ENCODE measurements at places on chromosomes 5 and 9. TPM values are rescaled to one million over a fixed set of nuclear protein-coding genes. Genes with fewer than 3 reads are reported as not detected.

- no peaks in the 10 kb centered on the region for H3K27me3 ChIP-seq
- no peak overlapping the region for H3K4me3 ChIP-seq
- H3K4me1 ChIP-seq = no peaks in the 10 kb centered on the region
- no peak overlapping the region for H3K27ac ChIP-seq
Measured at GRCh38 chr5:115699967-115700366, 74.1 kb upstream of the TMED7 start.

- H3K36me3 ChIP-seq = no peaks in the 10 kb centered on the region
- DNase-seq = no peak
- H3K4me1 ChIP-seq = peaks cover 3% of the 10 kb centered on the region
- H3K27ac ChIP-seq = no peak overlapping the region
- H3K27me3 ChIP-seq = no peaks in the 10 kb centered on the region
Measured at GRCh38 chr5:151362970-151363369, 15.6 kb upstream of the SLC36A2 start.

DNA sequence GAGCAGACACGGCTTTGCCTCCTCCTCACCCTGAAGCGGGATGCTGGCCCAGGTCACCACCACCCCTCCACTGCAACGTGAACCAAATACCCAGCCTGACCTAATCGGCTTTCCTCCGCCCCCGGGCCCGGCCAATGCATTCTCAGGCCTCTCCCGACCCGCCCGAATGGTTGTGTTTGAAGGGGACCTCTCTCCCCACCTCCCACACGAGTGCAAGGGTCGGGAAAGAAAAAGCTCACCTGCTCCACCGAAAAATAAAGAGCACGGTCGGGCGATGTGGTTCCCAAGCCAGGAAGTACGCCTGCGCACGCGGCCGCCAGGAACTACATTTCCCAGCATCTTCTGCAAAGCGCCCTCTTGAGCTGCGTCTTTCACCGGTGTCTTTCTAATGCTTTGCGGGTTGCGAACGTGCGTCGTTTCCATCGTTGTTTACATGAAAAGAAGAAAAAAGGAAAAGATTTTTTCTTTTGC is at the start of gene ZNF883:
TSS of gene ZNF883 (minus strand) at position 282 of the 471 bp plus-strand sequence.
- peaks cover 6% of the 10 kb centered on the region for H3K36me3 ChIP-seq
- peak within 1 kb of the TSS; percentile 73 for H3K4me3 ChIP-seq
- no peak within 1 kb of the TSS for H3K27ac ChIP-seq
- DNase-seq = peak; percentile 80
- H3K27me3 ChIP-seq = no peaks in the 10 kb centered on the region

GRCh38 chr5:78592735-78593386 is 55.7 kb downstream of the LHFPL2 start:
- H3K4me1 ChIP-seq = peaks cover 3% of the 10 kb centered on the region
- H3K27me3 ChIP-seq = no peaks in the 10 kb centered on the region
- no peak overlapping the region for H3K4me3 ChIP-seq
- no peak for DNase-seq
- no peak overlapping the region for H3K27ac ChIP-seq

DNA sequence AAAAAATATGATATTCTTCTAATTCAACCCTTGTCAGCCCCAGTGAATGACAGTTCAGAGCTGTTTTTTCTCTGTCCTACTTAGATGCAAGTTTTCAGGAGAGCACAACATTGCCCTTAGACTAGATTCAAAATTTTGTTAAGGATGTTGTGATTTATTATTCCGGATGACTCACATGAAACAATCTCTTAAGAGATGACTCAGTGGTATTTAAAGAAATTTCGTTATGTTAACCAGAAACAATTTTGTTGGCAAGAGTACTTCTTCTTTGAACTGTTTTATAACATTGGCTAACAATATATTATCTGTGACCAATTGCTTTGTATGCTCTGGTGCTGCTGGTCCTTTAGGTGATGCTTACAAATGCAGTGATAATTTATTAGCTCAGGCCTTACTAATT is 132.0 kb downstream of the IZUMO3 start:
- DNase-seq = no peak
- no peaks in the 10 kb centered on the region for H3K36me3 ChIP-seq
- H3K27me3 ChIP-seq = no peaks in the 10 kb centered on the region
- no peak overlapping the region for H3K4me3 ChIP-seq
- no peaks in the 10 kb centered on the region for H3K4me1 ChIP-seq
- no peak overlapping the region for H3K27ac ChIP-seq

CA9 gene
- total RNA-seq = 1.3 TPM

DNA sequence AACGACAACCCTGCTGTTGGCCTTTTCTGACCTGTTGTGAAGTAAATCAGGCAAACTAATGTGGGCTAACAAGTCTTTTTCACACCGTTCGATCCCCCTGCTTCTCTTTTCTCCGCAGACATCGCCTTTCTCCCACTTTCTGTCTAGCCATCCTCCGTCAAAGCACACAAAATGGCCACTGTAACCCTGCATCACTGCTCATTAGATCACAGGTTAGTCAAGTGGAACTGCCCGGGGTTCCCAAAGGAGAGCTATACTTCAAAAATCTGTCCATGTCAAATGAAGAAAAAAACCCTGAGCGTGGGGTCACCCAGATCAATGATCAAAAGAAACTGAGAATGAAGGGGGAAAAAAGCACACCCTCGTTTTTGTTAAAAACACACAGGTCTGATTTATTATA is 212.1 kb downstream of the ARL15 start:
- no peaks in the 10 kb centered on the region for H3K36me3 ChIP-seq
- no peaks in the 10 kb centered on the region for H3K4me1 ChIP-seq
- H3K27me3 ChIP-seq = no peaks in the 10 kb centered on the region
- DNase-seq = no peak

UBAP1 gene
- 32.4 TPM for total RNA-seq

PCDHGB3 gene
- 1.3 TPM for total RNA-seq

ZFP37 gene
- 4.4 TPM for total RNA-seq

WHRN gene
- 7.4 TPM for total RNA-seq

DNA sequence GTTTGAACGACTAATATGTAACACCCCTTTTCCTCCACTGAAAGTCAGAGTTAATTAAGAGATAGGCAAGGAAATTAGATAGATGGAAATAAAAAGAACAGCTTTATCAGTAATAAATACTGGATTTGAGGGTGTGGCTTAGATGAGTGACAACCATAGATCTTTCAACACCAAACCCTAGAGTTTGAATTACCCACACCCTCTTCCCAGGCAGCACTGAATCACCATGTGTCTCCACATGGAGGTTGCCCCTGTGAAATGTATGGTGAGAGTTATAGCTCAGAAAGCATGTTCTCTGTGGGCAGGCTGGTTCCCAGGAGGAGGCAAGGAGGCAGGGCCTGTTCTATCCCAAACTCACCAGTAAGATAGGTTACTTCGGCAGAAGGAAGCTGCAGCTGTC is 69.7 kb downstream of the TMEM174 start:
- no peak overlapping the region for H3K27ac ChIP-seq
- no peak for DNase-seq
- H3K27me3 ChIP-seq = no peaks in the 10 kb centered on the region
- H3K4me1 ChIP-seq = no peaks in the 10 kb centered on the region

- H3K27me3 ChIP-seq = no peaks in the 10 kb centered on the region
- DNase-seq = no peak
Measured at GRCh38 chr9:124853605-124854143, 414 bp downstream of the WDR38 start.

- no peaks in the 10 kb centered on the region for H3K27me3 ChIP-seq
- H3K4me1 ChIP-seq = no peaks in the 10 kb centered on the region
- H3K27ac ChIP-seq = no peak overlapping the region
- DNase-seq = no peak
- H3K4me3 ChIP-seq = no peak overlapping the region
Measured at GRCh38 chr5:141343953-141344463, 379 bp downstream of the PCDHGA3 start.

TAF11L5 gene
- total RNA-seq = not detected

DNA sequence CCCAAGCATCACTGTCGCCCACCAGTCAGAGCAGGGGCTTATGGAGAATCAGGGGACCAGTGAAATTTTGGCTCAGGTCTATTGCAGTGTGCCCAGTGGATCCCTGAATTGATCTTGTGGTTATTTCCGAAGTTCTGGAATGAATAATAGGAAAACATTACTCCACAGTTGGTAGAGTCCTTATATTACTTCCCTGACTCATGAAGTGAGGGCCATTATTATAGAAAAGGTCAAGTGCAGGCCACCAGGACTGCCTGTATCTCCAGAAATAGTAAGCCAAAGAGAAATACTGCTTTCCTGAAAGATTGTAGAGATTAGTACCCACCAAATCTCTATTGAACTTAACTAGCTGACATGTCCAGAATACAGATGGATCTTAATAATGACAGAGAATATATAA is 335.0 kb downstream of the NPR3 start:
- DNase-seq = no peak
- no peaks in the 10 kb centered on the region for H3K27me3 ChIP-seq
- no peaks in the 10 kb centered on the region for H3K4me1 ChIP-seq
- no peak overlapping the region for H3K27ac ChIP-seq

DNA sequence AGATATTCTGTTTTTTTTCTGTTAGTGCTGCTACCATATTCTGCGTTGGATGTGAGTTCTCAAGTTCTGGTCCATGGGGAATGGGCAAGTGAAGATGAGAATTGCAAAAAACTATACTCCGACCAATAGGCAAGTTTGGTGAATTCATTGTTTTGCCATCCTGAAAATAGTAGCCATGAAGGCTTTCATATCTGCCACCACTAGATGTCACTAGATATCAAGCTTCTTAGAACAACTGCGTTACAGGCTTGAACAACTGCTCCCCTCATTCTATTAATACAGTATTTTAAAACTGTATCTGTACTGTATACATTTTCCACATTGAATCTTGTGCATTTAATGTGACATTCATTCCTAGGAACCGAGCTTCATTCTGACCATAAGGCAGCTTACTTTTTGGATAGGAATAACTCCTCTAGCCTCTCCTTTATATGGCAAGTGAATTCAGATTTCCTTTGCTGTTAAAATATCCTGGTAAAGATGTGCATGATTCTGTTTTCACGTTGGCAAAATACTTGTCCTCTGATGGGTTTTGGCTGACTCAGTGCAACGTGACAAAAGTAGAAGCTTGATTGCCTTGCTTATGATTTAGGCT is 163.6 kb downstream of the SREK1 start:
- H3K4me1 ChIP-seq = no peaks in the 10 kb centered on the region
- no peak for DNase-seq
- no peaks in the 10 kb centered on the region for H3K36me3 ChIP-seq
- H3K27ac ChIP-seq = no peak overlapping the region
- H3K4me3 ChIP-seq = no peak overlapping the region

IL13 gene
- not detected for total RNA-seq

IFNK gene
- not detected for total RNA-seq

DNA sequence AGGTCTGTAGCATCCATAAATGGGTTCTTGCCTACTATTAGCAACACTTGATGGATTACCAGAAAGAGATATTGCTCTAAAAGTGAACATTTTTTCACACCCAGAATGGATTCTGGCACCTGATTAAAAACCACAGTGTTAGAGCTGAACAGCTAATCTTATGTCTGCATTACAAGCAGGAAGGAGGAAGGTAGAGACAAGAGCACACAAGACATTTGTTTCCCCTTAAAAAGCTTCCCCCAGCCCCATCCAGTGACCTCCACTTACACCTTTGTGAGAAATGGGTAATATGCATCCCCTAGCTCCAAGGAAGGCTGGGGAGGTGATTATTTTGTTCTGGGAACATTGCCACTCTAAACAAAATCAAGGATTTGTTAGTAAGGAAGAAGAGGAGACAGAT is 12.0 kb upstream of the TRIM36 start:
- H3K27ac ChIP-seq = no peak overlapping the region
- peaks cover 54% of the 10 kb centered on the region for H3K27me3 ChIP-seq
- no peak overlapping the region for H3K4me3 ChIP-seq
- H3K4me1 ChIP-seq = no peaks in the 10 kb centered on the region
- H3K36me3 ChIP-seq = no peaks in the 10 kb centered on the region

- DNase-seq = no peak
- no peak overlapping the region for H3K27ac ChIP-seq
- peaks cover 6% of the 10 kb centered on the region for H3K36me3 ChIP-seq
- no peak overlapping the region for H3K4me3 ChIP-seq
- H3K4me1 ChIP-seq = no peaks in the 10 kb centered on the region
- H3K27me3 ChIP-seq = no peaks in the 10 kb centered on the region
Measured at GRCh38 chr5:167982-168660, 23.2 kb upstream of the LRRC14B start.

DNA sequence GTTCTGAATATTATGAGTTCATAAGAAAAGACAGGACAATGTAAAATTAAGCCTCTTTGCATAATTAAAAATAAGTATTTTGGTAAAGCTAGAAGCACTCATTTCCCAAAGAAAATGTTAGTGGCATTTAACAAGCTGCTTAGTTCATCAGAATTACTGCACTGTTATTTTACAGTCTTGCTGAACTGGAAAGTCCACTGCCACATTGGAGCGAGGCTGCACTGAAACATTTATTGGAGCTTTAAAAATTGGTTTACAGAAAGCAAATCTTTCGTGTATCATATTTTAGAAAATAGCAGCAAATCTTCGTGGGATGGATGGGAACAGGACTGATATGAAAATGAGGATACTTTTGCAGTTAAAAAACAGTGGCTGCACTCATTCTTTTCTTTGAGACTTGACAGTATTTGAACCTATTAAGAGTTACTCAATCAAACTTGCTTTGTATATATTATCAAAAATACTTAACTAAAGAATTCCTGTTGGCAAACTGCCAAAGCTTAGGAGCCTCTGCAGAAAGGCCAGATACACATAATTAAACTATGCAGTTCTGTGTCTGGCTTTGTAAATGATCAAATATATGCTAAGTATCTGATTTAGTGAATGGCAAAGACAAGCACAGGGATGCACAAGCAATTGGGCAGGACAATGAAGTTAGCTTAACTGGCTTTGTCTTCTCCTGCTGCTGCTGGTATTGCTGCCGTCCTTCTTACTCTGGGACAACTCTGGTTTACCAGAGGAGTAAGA is 16.5 kb upstream of the FBXL7 start:
- no peak overlapping the region for H3K4me3 ChIP-seq
- no peaks in the 10 kb centered on the region for H3K27me3 ChIP-seq
- DNase-seq = no peak
- H3K4me1 ChIP-seq = no peaks in the 10 kb centered on the region
- H3K27ac ChIP-seq = no peak overlapping the region

GRCh38 chr9:89755821-89756220 is 151.0 kb downstream of the GADD45G start:
- no peak overlapping the region for H3K27ac ChIP-seq
- H3K4me1 ChIP-seq = no peaks in the 10 kb centered on the region
- no peaks in the 10 kb centered on the region for H3K36me3 ChIP-seq
- DNase-seq = no peak
- no peak overlapping the region for H3K4me3 ChIP-seq
- H3K27me3 ChIP-seq = no peaks in the 10 kb centered on the region

DNA sequence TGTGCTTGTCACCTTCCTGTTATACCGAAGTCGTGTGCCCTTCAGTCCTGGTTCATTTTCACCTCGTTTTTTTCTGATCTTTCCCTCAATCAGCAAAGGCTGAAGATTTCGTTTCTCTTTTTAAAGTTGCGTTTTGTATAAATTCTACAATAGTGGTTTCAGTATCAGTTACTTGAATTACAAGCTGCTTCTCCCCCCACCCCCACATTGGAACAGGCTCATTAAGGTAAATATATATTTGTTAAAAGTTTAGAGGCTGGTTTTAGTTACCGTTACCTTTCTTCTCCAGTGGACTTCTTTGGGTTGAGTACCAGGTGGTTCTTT is 881 bp downstream of the SUB1 start:
- no peak for DNase-seq
- peaks cover 9% of the 10 kb centered on the region for H3K4me1 ChIP-seq
- H3K4me3 ChIP-seq = peak overlapping the region; percentile 92
- no peaks in the 10 kb centered on the region for H3K36me3 ChIP-seq

LYRM7 gene
- 12.6 TPM for total RNA-seq
